Omental fat pad (tissue), 4 donors: ENCODE measurements at places on chromosomes 5 and 9. TPM values are rescaled to one million over a fixed set of nuclear protein-coding genes. Genes with fewer than 3 reads are reported as not detected.

- no peak for DNase-seq
These were observed 1092.0 kb downstream of the EFNA5 start for GRCh38 chr5:106578736-106579135.

DNA sequence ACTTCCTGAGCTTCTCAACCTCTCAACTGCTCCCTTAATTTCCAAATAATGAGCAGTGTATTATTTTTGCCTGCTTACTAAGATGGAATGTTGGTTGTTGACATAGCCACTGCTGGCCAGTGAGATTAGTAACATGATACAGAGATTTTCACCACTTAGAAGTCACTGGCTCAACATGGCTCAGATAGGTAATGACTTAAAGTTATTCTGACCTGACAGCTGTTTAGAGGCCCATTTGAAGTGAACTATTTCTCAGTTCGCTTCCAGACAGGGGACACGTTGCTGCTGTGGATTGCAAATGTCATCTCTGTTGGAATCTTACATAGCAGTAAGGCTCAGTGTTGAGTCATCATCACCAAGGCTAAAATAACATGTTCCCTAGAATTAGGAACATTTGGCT, 490.2 kb downstream of the TLE4 start:
- DNase-seq, result no peak

DNA sequence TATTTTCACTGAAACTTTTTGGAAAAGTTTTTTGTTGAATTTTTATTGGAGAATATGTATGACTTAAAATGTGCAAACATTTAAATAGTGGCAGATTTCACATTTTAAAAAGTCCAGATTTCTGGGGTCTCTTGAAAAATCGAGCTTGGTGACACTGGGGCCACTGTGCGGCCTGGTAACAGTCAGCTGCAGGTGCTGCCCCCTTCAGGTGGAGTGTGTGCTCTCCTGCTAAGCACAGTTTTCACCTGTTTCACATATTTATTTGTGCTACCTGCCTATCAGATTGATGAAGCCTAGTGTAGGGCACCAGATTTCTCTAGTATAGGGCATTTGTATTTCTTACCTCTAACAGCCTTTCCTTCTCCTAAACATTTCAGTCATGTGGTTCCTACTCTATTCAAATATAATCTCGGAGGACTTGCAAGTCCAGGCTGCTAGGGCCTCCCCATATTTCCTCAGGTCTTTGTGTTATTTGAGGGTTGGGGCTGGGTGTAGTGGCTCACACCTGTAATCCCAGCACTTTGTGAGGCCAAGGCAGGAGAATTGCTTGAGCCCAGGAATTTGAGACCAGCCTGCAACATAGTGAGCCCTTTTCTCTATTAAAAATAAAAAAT, 95.8 kb upstream of the KLF9 start:
- no peak for DNase-seq

GRCh38 chr5:125232779-125233230, 486.4 kb upstream of the ZNF608 start:
- no peak for DNase-seq

The LPAR1 gene
- 25.1 TPM for total RNA-seq

The HTR1A gene
- total RNA-seq, result not detected

DNA sequence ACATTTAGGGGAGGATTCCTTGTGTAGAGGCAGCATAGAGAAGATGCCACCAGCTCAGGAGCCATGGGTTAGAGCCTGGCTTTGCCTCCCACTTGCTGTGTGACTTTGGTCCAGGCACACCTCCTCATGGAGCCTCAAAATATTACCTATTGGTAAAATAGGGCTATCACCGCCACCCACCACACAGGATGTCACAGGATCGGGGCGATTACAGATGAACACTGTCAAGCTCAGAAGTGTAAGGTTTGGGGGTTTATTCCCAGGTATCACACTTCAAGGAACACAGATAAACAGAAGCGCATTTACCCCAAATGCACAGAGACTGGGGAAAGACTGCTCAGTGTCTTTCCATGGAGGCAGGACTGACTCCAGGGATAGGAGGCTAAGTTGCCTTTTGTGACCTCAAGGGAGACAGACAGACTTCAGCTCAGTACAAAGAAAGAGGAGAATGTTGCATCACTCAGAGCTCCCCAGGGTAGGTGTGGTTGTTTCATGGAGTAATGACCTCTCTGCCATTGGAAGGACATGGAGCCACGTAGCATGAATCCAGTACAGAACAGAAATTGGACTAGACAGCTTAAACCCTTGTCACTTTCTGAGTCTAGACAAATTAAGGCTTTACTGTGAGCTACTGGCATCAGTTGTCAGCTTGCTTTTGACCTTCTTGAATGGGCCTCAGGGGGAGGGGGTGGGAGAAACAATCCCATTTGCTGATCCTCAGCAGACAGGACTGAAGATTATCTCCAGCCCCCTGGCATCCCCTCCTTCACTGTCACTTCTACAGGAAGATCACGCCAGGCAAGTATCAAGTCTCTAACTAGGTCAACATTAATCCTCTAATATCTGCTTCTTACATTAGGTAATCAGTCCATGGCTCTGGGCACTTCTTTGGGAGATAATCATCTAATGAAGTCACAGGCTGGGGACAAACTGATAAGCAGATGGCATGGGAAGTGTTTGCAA, 6.5 kb downstream of the TRAF1 start:
- no peak for DNase-seq

The C8G gene
- not detected for total RNA-seq

GRCh38 chr5:173950829-173951228, 38.1 kb upstream of the C5orf47 start:
- DNase-seq, result no peak

GRCh38 chr9:2725898-2726649, 8.8 kb downstream of the KCNV2 start:
- no peak for DNase-seq

The CDC25C gene
- not detected for total RNA-seq

The ACSL6 gene
- not detected for total RNA-seq

GRCh38 chr5:68911840-68912690, 181.7 kb upstream of the SLC30A5 start:
- DNase-seq, result no peak

DNA sequence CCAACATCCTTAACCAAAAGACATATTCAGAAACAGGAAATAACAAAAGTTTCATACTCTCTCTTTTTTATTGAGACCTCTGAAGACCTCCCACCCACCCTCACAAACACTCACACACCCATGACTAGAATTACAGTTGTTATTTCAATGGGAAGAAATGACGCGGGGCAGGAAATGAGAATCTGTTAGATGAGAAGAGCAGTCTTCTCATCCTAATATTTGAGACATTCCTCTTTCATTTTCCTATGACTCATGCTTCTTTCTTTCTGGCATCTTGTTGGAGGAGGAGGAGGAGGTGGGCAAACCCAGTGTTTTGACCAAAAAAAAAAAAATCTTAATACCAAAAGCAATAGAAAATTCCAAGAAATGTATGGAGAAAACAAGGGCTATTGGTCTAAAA, 179.5 kb upstream of the TARS1 start:
- no peak for DNase-seq

- DNase-seq, result no peak
These were observed 70.1 kb downstream of the PCSK5 start for GRCh38 chr9:75960551-75960950.

GRCh38 chr9:78304357-78304756, 7.4 kb downstream of the PSAT1 start:
- DNase-seq, result no peak

- DNase-seq, result no peak
These were observed 424.0 kb downstream of the CDH18 start for GRCh38 chr5:19564036-19564435.

DNA sequence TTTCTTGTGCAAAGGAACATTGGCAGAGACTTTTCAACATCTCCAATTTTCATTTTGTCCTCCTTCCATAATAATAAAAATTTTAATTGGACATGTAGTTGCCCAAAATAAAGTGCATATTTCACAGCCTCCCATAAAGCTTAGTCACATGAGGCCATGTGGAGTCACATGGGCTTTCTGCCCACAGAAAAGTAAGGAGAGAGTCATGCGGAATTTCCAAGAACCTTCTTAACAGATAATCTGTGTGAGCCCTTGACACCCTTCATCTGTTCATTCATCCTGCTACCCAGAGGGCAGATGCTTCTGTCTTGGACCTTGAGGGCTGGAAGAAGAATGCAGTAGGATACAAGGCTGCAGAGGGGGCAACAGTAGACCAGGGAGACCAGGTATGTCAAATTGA, 60.7 kb downstream of the APTX start:
- no peak for DNase-seq

DNA sequence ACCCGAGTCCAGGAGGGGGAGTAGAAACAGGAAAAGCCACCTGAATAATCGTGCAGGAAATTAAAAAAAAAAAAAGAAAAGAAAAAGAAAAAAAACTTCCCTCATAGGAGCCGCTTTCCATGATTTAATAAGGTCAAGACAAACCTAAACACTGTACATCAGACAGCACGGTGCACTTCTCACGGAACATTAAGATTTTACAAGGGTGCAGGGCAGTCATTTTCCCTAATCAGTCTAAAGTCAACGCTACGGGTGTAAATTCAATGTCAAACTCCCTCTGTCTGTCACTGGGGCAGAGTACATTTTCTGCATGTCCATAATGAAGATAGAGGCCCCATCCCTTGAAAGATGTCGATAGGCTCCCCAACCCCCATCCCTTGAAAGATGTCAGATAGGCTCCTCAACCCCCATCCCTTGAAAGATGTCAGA, 139.7 kb downstream of the TSSK1B start:
- no peak for DNase-seq

GRCh38 chr9:93576258-93577077, at the start of gene PHF2:
PHF2 (plus strand) TSS chr9:93576584; CDS start chr9:93576774, 190 bp downstream.
- DNase-seq, result no peak

DNA sequence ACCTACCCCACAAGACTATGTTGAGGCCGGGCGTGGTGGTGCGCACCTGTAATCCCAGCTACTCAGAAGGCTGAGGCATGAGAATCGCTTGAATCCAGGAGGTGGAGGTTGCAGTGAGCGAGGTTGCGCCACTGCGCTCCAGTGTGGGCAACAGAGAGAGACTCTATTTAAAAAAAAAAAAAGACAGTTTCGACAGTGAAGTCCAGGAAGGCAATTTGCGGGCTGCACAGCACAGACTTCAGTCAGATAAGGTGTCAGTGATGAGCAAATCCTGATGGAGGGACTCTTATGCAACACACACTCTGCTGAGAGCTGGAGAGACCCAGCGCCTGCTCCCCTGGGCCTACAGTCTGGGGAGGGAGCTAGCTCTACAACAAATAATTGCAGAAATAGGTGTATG, 14.2 kb downstream of the CCNJL start:
- no peak for DNase-seq

GRCh38 chr9:76441551-76442322, 17.2 kb upstream of the GCNT1 start:
- DNase-seq, result no peak

- no peak for DNase-seq
These were observed 23.9 kb downstream of the MED27 start for GRCh38 chr9:132055756-132056155.

DNA sequence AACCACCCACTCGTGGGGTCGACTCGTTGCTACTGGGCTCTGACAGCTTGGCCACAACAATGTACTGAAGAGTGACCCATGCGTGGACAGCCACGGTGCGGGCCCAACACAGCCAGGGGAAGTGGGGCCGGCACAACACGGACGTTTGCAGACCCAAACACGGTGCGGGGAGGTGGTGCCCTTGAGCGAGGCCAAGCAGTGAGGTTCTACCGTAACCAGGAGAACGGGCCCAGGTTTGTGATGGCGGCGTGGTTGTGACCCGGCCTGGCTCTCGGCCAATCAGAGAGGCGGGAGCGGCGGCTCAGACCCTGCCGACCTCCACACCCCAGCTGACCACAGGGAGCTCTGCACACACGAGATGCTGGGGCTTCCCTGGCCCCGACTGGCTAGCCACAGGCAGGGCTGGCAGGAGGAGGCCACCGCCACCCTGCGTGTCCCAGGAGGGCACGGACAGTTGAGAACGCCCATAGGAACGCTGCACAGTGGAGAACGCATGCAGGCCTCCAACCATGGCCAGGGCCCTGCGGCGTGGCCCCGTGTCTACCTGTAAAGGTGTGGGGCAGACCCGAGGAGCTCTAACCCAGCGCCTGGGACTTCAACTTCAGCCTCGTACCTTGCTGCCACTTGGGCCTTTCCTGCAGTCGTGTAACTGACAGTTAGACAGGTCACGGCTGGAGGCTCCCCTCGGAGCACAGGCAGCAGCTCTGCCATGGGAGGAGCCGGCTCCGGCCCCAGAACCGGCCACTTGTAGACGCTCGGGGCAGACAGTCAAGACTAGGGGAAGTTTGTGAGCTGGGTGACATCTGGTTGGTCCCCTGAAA, 13.7 kb downstream of the BRD3 start:
- no peak for DNase-seq

- no peak for DNase-seq
These were observed 373.3 kb downstream of the ARHGEF28 start for GRCh38 chr5:73999297-73999696.

The QRFP gene
- total RNA-seq, result not detected

The IRX4 gene
- total RNA-seq, result not detected

GRCh38 chr5:61141801-61142200, 20.5 kb downstream of the SMIM15 start:
- no peak for DNase-seq

GRCh38 chr9:121700165-121700831, 48.9 kb downstream of the DAB2IP start:
- DNase-seq, result no peak

The MORN5 gene
- total RNA-seq, result not detected

DNA sequence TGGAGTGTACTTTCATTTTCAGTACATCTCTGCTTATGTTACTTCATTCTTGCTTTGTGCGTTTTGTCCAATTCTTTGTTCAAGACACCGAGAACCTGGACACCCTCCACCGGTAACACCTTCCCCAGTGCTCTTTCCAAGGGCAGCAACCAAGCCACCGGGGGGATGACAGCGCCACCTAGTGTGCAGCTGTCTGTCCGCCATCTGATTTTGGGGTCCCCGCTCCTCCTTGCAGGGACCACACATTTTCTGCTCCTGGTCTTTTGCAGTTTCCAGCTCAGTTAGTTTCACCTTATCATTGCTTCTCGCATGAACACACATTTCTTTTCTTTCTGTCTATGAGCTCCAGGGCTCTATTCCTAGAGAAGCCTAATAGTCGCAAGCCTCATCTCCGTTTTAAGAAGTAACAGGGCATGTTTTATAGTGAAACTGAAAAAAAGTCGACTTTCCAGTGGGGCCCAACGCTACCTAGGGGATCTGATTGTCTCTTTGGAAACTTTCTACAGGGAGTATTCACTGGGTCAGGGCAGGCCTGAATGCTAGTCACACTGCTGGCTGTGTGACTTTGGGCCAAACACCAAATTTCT, 152.1 kb downstream of the FSTL4 start:
- no peak for DNase-seq

DNA sequence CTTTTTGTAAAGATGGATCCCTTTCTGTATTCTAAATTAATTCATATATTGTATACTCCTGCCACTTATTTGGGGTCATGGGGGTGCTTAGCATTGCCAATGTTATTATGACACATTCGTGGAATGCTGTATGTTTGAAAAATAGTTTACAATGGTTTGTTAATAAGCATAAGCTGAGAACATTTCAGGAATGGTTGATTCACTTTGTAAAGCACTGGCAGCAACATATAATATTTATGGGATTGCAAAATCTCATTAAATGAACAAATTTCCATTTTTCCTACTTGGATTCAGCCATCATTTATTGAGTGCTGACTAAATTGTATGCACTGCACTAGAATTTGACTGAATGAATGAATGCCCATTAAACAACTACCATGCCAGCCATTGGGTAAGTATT, 215.2 kb upstream of the KLF4 start:
- DNase-seq, result no peak
